ENCODE measurements at places on chromosomes 12 and 14.

DNA sequence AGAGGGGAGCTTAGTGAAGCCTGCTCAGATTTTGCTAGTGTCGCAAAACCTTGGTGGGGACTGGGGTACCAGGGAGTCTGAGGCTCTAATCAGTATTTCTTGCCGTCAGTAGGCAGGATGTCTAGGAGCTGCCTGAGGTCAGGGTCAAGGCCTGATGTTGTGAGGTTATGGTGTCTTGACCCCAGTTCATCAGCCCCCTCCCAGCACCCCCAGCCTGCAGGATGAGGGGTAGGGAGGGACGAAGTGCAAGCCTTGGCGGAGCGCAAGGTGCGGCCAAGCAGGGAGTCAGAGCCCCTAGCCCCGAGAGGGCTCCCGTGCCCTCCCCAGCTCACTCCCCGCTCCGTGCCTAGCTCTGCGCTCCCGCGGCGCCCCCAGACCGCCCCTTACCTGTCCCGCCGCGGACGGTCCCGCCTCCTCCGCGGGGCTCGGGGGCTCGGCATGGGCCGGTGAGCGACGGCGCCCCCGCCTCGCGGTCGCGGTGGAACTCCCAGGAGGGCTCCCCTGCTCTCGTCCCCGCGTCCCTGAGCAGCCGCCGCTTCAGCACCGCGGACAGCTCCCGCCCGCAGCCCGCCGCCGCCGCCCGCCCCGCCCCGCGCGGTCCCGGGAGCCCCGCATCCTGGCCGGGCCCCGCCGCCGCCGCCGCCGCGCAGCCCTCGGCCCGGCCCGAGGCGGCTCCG lies 347 bp downstream of the SYNDIG1L start:
- DNase-seq = no peak

- DNase-seq = no peak
Measured at GRCh38 chr14:92352158-92352985, 29.4 kb downstream of the SLC24A4 start.

GRCh38 chr12:66055837-66056319 lies 74.7 kb downstream of the LLPH start:
- no peak for DNase-seq

DNA sequence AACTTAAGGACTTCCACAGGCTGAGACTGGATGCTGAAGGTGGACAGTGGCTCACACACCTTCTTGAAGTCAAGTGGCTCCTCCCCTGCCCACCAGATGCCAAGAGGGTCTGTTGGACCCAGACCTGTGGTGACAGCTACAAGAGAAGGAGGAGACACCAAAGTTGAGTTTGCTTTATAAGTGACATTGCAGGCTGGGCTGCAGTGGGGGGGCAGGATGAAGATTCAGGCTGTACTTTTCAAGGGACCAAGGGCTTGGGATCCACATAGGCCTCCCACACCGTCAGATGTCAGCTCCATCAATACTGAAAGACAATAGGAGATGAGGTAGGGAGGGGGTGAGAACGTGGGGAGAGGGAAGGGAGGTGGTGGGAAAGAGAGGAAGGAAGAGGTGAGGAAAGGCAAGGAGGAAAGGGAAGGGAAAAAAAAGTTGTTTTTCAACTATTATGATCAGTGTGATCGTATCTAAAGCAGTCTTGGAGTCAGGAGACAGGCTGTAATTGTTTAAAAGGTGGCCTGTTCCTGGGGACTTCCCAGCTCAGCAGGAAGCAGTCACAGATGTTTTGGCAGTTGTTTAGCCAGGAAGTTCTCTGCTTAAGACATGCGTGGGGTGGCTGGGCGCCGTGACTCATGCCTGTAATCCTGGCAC lies 84.1 kb upstream of the RESF1 start:
- DNase-seq = peak; percentile 40

GRCh38 chr12:91973813-91974212 lies 171.8 kb downstream of the BTG1 start:
- DNase-seq = no peak

DNA sequence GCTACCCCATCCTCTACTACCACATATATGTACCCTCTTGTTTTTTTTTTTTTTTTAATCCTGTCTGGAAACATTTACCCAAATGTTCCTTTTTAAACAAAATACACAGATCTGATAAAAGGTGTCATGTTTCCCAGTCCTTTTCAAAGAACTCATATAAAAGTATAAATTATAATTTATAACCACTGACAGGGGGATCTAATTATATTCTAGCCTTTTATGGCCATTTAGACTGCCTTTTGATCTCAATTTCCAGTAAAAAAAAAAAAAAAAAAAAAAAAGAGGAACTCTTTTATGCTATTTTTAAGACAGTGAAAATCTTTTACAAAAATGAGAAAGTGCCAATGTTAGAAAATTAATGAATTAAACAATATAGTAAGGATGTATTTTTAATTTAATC lies 65.0 kb downstream of the NAV3 start:
- DNase-seq = no peak

- DNase-seq = no peak
Measured at GRCh38 chr14:105090493-105091053, 25.3 kb upstream of the GPR132 start.

- DNase-seq = no peak
Measured at GRCh38 chr12:49748306-49748705, 6.9 kb downstream of the TMBIM6 start.

- no peak for DNase-seq
Measured at GRCh38 chr12:123288751-123289346, 17.2 kb upstream of the CDK2AP1 start.

GRCh38 chr14:22606380-22606779 lies 8.3 kb downstream of the ABHD4 start:
- DNase-seq = no peak

DNA sequence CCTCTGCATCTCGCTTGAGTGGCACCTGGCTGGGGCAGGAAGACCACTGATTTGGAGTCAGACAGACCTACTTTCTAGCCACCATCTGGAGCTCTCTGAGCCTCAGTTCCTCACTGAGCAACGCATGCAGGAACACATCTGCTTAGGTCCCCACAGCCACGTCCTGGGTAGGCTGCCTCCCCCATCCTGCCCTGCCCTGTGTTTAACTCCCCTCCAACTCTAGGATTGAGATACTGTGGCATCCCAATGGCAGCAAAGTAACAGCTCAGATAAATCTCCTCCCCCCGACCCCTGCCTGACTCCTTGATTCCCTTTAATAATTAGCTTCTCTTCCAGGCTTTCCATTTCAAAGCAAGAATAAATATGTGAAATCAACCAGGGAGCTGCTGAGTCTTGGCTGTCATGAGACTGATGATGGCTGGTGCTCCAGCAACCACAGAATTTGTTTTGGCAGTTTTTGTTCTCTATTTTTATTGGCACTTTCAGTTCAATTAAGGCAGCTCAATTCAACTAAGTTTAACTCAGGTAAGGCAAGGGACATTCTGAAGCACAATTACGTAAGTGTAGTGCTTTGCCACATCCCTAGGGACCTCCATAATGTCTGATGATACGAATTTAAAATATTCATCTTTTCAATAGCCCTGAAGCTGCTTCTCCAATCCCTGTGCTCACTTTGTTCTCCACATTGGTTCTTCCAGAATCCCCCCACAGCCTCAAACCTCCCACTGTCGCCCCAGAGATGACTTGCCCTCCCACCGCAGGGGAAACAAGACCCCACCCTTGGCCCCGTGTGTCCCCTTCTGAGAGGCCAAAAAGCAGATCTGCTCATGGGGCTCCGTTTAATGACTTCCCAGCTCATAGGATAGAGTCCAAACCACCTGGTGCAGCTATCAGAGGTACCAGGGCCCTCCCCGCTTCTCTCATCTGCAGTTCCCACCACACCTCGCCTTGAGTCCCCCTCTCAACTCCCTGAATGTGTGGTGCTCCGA lies 58.2 kb downstream of the ESR2 start:
- no peak for DNase-seq

DNA sequence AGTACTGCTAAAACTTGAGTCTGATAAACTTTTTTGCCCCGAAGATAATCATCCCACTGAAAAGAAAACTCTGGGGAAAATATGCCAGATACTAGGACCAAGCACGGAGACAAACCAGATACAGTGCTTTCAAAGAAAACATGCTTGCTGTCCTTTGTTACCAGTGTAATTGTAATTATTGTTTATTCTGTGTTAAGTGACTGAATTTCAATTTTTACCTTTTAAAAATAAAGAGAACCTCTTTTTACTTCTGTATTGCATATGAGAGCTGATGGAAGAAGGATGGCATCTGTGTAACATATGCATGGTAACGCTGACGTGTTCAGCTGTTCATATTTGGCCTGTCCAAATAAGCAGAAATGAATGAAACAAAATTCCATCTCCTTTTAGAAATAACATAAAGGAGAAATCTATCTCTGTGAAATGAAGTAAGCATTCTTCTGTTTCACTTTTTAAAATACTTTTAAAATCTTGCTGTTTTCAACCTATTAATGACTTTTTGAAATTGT lies 22.5 kb downstream of the SLC35E3 start:
- no peak for DNase-seq

GRCh38 chr12:32834122-32834521 lies 62.5 kb downstream of the PKP2 start:
- no peak for DNase-seq

DNA sequence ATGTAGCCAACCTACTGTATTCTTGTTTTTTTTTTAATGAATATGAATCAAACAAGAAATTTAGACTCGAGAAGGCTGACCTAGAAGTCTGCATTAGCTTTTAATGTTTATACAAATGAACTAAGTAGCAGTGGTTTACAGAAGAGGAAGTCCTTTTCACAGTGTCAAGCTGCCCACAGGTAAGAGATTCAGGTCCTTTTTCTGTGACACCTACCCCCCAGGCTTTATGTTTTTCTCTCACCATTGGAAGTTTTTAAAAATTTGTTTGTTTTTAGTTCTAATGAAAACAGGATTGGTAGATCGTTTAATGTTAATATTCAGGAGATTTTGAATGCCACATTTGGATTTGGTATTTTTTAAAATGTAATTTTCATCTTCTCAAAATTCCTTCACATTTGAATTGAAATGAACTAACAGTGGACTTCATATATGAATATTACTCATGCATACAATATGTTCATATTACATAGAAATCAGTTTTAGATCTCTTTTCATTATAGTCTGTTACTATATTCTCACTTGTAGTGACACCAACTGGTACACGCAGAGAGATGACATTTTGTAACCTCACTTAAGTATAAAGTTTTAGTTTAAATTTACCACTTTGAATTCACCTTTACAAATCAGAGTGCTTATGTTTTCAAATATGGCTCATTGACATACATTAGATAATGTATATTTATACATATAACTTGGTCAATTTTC lies 29.7 kb downstream of the ATF7IP start:
- no peak for DNase-seq

DNA sequence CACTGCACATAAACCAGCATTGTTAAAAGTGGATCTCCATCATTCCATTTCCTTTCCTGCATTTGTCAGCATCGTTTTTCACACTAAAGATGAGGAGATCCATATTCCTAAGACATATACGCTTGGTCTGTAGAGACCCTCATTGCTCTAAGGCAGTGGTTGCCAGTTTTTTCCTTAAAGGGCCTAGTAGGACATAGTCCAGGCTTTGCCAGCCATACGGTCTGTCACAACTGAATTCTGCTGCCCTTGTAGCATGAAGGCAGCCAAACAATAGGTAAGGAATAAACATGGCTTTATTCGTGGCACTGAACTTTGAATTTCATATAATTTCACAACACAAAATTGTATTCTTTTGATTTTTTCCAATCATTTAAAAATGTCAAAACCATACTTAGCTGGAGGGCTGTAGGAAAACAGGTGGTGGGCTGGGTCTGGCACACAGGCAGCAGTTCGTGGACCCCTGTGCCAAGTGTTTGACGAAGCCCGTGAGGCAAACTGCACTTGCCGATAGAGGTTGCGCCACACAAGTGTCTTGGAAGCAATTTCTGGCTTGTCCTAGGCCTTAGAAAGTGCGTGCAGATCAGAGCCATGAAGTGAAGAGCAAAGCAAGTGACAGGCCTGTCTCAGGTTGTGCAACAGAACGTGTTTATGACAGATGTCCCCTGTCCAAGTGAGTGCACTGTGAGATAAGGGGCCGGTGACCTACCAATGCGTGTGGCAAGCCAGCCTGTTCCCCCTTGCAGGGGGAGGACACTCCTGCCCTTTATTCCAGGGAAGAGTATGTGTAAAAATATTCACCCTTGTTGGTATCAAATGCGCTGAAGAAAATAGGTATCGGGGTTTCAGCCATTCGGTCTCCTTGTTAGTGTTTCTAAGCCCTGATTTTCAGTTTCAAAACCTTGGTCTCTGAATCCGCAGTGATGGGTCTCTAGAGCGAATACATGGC lies 916 bp upstream of the CHPT1 start:
- peak; percentile 52 for DNase-seq

DNA sequence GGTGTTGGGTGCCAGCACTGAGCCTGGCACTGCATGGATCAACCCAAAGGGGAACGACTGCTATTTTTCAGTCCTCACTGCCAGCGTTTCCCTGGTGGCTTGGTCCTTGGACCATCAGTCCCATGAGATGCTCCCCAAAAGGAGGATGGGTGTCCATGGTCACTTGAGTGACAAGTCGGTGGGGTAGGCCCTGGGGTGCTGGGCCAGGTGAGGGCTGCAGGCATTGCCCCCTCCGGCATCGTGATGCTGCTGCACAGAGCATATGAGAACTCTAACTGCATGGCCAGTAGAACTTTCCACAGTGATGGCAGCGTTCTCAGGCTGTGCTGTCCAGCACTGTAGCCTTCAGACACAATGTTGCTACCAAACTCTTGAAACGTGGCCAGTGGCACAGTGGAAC lies 16.2 kb downstream of the SETD1B start:
- DNase-seq = no peak

GRCh38 chr14:85464135-85464895 lies 65.6 kb upstream of the FLRT2 start:
- DNase-seq = no peak

GRCh38 chr12:118525216-118525615 lies 148.9 kb downstream of the SUDS3 start:
- no peak for DNase-seq

GRCh38 chr12:115659422-115659821 lies 618.1 kb downstream of the MED13L start:
- no peak for DNase-seq

- peak; percentile 1 for DNase-seq
Measured at GRCh38 chr14:54650331-54650958, 83.5 kb downstream of the SAMD4A start.
